ENCODE measurements at places on chromosomes 3 and 15.

DNA sequence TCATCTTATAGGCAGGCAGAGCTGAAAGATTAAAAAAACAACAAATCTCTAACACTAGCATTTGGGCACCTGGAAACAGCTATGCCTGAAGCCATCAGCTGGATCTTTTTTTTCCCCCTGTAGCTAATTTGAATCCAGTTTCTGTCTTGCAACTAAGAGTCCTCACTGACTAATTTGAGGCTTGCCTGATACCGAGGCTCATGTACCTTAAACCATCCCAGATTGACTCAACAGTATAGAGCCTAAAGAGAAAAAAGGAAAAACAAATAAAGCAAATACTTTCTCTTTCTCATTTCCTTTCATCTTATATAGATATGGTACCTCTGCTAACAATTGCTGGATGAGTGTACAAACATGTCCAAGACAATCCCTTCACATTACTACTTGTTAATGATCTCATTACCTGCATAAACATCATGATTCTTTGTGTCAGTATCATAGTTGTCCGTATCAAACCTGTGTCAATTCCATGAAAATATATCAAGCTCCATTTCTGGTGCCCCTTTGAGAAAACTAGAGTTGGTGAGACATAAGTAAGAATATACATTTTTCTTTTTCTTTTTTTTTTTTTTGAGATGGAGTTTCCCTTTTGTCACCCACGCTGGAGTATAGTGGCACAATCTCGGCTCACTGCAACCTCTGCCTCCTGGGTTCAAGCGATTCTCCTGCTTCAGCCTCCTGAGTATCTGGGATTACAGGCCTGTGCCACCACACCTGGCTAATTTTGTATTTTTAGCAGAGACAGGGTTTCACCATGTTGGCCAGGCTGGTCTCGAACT is 43.1 kb downstream of the BHLHE40 start:
- DNase-seq = no peak

DNA sequence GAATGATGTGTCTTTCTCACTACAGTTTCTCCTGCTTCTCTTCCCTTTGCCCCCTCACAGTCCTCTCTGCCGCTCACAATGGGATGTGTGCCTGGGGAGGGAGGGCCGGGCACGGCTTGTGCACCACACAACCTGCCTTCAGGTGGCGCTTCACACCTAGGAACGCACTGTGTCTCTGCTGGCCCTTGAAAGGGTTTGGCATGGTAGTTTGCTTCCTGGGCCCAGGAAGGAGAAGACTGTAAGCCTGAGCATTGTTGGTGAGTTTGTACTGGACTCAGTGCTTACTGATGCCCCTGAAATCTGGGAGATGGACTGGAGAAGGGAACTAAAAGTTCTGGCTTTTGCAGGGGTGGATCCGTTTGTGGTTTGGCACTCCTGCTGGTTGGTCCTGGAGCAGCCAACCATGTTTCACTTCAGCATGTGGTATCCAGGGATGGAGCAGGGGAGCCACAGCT is 9.2 kb downstream of the ALPK3 start:
- no peak for DNase-seq

DNA sequence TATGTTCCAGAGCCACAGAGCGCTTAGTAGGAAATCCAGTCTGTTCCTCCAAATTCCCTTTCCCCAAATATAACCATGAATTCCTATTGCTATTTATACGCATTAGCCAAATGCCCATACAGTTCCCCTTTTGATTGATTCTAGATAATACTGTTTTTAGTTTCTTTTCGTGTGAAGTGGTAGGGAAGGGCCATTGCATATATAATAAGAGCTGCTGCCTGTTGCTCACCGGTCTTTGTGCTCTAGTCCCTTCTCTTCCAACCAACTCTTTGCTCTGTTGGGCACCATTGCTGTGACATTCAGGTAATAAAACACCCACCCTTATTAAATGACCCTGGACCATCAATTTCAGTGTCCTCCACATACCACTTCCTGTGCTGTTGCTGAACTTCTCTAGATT is 379.9 kb upstream of the KCNMB2 start:
- no peak for DNase-seq

- no peak for DNase-seq
Measured at GRCh38 chr15:99335508-99335907, 84.2 kb downstream of the LRRC28 start.

DNA sequence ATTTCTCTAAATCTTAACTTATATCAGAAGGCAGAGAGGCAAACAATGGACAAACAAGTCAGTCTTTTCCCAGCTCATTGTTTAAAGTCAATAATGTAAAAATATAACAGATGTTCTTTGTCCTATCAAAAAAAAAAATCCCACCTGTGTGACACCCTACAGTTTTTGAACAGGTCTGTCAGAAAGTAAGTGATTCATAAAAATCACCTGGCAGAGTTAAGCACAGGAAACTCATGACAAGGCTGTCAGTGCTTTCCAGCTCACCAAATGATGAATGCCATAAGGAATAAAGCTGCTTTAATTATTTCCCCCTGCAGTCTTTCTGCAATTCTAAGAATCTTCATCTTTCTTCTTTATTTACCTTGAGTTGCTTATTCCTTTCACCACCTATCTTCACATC is 30.3 kb downstream of the ROBO1 start:
- no peak for DNase-seq

DNA sequence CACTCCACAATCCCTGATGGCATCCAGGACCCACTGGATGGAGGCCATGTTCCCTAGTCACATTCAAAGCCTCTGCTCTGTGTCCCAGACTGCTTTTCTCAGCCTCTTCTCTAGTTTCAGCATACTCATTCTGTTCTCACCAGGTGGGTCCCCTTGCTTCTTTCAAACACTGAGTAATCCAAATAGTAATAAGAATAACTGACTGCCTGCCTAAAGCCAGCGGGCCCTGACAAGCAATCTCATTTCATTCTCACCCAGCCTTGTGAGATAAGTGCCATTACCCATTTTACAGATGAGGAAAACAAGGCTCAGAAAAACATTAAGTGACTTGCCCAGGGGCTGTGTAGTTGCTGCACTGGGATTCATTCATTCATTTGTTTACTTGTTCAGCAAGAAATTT is 25.4 kb downstream of the MAPKAPK3 start:
- no peak for DNase-seq

DNA sequence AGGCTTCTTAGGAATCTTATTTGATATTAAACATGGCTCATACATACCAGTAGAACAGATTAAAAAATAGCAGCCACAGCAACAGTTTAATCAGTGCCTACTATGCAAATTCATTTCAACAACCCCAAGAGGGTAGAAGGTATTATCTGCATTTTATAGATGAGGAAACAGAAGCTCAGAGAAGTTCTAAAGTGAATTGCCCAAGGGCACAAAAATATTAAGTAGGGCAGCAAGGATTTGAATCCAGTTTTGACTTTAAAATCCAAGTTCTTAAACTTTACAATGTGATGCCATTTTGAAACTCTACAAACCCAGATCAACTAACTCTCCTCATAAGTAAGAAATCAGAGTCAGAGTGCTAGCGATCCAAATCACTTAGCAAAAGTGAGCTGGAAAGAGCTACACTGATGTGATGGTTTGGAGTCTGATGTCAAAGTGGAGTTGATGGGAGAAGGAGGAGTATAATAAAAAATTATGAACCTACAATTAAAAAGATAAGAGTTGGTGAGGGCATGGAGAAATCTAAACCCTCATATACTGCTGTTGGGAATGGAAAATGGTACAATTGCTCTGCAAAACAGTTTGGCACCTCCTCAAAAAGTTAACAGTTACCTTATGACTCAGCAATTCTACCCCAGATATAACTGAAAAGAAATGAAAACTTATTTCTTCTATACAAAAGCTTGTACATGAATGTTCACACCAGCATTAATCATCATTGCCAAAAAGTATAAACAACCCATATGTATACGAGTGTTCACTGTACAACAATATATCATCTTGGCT is 51.0 kb upstream of the PLXND1 start:
- DNase-seq = peak; percentile 24

DNA sequence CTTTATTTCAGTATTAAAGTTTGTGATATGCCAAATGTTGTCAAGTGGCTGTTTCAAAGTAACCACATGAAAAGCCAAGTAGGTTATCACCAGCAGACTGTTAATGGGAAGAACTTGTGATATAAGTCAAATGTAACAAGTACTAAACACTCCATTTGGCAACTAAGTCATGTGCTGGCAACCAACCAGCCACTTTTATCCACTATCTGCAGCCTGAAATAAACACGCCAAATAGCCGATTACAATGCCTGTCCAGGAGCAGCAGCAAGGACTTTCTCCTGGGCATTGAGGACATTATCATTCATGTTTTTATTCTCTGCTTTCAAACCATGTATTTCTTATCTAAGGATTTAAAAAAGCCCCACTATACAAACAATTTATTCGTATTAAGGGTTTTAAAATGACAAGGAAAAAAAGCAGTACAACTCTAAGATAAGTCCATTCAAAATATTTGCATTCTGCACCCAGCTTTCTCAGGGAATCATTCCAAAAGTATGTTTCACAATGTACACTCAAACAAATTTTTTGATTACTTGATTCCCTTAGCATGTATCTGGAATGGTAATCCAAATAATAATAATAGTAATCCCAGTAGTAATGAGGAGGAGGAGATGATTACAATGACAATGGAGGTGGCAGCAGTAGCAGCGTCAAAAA is 448.6 kb downstream of the ERC2 start:
- DNase-seq = no peak

GRCh38 chr3:172279191-172279640 is 169.0 kb downstream of the GHSR start:
- DNase-seq = no peak

GRCh38 chr3:23501201-23501802 is 298.2 kb downstream of the UBE2E2 start:
- DNase-seq = no peak

DNA sequence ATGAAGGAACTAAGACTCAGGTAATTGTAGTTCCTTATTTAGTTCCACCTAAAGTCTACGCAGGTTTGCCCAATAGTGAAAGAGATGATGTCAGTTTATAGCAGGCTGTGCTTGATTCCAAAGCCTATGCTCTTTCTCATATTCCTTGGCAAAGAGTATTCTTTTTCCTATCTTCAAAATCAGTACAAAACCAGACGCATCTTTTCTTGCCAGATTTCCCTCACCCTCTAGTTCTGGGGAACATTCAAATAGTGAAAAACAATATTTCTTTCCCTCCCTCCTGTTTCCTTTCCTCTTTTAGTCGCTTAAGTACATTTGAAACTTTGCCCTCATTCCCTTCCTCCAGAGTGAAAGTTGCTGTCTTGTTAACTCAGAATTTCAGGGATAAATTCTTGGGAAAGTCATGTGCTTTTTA is 134.6 kb upstream of the PDZRN3 start:
- peak; percentile 31 for DNase-seq

DNA sequence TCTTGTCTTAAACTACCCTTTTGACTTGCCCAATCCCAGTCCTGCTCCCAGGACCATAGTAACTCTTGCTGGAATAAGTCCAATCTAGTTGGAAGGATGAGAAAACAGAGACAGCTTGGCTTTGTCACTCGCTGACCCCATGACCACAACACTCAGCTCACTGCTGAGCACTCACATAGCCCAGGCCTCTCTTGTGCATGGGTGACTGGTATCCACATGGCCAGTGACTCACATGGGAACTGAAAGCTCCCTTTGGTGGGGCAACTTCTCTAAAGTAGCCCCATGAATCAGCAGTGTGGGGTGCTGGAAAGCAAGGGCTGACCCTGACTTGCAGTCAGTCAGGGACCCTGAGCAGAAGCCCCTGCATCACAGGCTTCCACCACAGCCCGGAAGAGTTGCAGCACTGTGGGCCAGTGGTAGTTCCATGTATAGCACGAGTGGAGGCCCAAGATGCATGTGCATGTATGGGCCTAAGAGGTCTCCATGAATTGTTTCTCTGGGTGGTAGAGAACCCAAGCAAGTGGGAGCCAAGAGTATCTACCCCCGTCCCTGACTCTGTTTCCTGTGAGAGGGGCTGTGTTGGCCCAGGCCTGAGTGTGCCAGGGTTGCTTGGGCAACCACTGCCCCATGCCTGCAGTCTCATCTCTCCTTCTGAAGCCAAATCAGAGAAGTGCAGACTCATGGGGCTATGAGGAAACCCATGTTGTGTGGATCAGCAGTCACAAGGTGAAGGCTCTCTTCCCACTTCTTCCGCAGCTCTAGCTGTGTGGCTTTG is 62.1 kb upstream of the XCR1 start:
- peak; percentile 95 for DNase-seq
